ENCODE measurements at places on chromosomes 3 and 15.

DNA sequence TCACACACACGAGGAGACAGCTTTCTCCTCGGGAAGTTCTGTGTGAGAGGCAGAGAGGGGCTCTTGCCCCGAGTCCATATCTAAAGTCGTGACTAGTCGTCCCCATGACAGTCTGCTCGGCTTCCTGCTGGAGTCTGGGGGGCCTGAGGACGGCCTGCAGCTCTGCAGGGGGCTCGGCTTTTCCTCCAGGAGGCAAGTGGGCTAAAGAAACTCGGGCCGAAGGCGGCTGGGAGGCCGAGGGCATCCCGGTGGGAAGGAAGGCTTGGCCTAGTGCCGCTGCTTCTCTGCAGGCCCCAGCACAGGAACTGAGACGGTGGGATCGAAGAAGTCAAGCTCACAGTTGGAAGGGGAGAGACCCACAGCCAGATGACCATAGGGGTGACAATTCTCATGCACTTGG lies 25.4 kb upstream of the PIGZ start:
- DNase-seq = no peak

GRCh38 chr3:62700357-62700756 lies 174.9 kb downstream of the CADPS start:
- DNase-seq = no peak

DNA sequence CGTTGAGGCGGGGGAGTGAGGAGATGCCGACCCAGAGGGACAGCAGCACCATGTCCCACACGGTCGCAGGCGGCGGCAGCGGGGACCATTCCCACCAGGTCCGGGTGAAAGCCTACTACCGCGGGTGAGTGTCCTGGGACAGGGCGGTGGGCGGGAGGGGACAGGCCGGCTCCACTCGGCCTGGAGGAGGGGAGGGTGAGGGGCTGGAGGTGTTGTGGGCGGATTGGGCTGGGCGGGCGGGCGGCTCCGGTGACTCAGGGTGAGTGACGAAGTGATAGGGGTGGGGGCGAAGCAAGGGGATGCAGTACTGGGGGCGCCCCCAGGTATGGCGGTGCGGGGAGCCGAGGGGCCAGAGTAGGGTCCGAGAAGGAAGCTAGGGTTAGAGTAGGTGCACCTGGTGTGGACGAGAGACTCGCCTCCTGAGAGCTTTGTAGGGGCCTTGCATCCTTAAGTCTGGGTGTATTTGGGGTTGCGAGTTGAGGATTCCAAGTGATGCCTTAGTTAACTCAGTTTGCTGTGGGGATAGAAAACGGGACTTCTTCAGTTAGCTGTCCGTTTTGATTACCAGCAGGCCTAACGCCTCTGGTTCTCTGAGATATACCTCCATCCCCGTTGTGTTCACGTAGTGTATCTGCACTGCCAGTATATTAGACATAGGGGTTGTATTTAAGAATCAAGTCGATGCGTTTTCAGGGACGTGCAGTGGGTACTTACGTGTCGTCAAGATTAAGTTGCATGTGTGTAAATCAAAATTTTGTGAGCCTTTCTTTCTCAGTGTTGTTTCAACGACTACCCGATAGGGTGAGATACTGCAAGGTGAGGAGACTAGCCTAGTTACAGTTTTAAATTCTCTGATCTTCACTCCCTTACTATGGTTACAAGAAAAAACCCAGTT lies 670 bp downstream of the PRKCI start:
- peak; percentile 52 for DNase-seq

DNA sequence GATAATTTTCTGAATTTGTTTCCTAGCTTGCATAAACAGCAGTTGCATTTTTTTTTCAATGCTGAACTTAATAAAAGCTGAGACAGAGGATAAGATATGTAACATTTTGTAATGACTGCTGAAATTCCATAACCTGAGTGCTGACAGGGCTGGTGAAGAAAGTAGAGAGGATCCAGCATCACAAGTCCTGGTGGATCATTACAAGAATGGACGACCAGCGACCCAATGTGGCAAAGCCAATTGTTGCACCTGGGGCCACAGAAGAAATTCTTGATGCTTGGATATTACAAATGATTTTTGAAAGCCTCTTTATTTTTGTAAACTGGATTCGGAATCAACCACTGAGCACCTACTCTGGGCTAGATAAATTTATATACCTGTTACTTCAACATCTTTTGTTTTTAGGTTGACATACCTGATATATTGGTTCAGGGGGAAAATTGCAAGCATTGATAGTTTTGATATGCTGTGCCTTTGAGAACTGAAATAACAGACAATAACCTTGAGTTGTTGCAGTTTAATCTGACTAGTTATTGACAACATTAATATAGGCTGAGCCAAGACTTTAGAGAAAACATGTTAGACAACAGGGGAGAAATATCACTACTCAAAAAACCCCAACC lies 3.9 kb upstream of the ACTL6A start:
- peak; percentile 84 for DNase-seq

DNA sequence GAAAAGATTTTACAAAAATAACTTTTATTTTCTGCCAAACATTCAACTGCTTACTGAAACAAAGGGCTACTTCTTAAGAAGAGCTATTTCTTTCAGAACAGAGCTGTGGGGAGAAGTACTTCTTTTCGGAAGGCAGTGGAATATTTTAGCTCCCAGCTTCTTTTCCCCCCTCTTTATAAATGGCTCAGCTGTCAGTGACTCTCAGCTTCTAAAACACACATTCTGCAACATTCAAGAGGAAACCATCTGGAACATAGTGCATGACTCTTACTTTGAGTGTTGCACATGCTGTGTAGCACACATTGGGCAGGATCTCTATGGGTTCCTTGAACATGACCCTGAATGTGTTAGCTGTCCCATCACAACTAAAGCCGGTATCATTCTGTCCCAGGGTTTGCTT lies 7.0 kb upstream of the C15orf40 start:
- no peak for DNase-seq

DNA sequence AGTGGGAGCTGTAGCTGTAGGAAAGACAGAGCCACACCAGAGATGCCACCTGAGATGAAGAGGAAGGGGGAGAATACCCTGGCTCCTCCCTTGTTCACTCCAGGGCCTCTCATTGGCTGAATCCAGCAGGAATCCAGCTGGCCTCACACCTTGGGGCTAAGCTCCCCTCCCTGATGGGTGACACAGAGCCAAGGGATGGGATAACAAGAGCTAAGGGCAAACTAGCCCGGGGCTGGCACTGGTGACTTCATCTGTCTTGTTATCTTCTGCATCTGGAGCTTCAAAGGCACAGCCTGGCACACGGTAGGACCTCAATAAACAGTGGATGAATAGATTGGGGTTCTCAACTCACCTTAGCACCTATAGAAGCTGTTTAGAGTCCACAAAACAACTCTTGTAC lies 13.8 kb upstream of the GATA2 start:
- no peak for DNase-seq

Data from A673 (cell line).